ENCODE measurements at places on chromosomes 5 and 9.

DNA sequence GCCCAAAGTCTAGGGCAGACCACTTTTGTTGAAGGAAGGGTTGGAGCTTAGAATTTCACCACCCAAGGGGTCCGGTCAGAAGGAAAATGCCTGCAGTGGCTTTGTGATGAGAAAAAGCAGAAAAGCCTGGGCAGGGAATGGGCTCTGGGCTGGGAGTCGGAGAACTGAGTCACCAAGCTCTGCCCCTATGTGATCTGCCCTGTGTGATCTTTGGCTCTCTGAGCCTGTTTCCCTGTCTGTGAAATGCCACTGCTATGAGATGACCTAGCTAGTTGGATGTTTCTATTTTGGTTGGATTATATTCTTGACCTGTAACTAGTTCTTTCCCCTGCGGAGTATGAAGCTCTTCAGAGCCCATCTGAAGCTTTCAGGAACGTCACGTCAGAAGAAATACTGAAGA, 9.8 kb downstream of the POLR1E start:
- DNase-seq = no peak

- DNase-seq = no peak
These were observed 100.5 kb upstream of the SPATA31D4 start for GRCh38 chr9:81827616-81828296.

DNA sequence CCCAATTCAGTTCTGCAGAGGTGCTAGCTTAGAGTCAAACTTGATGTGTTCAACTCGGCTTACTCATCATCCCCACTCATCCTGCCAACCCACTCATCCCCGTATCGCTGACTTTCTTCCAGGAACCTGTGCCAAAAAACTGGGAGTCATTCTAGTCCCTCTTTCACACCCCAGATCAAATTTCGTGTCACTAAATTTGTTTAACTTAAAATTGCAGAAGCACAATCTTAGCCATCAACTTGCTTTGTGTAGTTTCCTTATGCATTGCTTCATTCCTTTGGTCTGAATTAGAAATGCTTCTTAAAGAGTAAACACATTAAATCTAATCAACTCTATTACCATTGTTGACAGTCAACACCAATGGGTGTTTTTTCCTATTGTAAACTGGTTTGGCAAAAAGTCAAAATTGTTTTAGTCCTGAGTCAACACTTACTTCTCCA, 162.4 kb downstream of the TTC39B start:
- DNase-seq = no peak

DNA sequence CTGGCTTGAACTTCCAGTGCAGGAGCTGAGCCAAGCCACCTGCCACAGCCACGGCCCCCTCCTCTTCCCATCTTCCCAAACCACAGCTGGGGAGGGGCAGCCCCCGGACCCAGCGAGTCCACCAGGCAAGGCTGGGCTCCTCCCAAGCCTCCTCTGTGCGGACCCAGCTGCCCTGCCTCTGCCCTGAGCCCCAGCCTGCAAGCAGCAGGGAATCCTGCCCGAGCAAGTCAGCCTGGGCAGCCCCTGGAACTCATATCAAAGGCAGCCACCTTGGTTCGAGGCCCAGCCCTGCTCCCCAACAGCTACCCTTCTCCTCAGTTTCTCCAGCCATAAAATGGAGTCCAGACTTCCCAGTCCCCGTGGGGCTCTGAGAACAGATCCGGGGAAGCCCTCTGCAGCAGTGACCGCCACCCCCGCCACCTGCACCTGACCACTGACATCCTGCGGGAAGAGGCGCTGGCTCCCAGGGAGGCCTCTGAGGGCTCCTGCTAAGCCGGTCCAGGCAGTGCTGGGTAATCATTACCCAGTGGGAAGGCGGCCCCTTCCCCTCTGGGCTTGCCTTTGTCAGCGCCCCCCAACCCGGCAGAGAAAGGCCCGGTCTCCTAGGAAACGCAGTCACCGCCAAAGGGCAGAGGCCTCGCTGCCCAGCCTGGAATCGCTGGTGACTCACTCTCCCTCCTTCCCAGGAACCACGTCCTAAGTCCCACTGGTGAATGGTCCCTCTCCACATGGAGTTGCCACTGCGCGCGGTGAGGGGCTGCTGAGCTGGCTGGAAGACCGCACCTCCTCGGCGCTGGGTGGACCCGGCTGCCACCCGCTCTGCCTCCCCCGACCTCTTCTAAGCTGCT, 1.5 kb downstream of the VAV2 start:
- no peak for DNase-seq

DNA sequence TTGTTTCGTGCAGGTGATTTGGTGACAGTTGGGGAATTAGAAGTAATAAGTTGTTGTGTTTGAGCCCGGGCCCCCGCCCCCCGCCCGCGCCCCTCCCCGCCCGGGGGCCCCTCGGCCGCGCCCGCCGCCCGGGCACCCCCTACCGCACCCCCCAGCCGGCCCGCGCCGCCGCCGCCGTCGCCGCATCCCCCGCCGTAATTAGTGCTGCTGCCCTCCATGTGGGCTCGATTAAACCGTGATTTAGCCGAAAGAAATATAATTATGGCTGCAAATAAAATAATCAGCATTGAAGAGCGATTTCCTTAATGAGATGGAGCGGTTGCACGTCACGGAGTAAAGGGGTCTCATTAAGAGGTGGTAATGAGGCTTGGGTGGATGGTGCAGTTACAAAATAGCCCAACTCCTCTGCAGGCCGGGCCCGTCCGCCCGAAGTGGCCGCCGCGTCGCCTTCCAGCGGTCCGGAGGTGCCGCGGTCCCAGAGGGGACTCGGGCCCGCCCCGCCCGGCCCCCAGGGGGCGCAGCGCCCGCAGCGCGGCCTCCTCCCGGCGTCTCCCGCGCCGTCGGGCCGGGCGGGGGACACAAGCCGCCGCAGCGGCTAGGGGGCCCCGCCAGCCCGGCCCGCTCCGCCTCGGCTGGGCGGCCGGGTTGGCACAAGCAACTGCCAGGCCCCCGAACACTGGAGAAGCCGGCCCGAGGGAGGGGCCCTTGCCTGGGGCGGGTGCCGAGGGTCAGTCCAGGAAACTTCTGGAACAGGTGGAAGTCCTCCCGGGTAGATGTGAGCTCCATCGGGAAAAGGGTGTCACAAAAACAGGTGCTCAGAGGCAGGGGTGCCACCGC, 6.9 kb upstream of the OTP start:
- no peak for DNase-seq

GRCh38 chr5:59206132-59206581, 623.3 kb downstream of the RAB3C start:
- no peak for DNase-seq

GRCh38 chr9:124306098-124306735, 48.5 kb downstream of the NEK6 start:
- no peak for DNase-seq

DNA sequence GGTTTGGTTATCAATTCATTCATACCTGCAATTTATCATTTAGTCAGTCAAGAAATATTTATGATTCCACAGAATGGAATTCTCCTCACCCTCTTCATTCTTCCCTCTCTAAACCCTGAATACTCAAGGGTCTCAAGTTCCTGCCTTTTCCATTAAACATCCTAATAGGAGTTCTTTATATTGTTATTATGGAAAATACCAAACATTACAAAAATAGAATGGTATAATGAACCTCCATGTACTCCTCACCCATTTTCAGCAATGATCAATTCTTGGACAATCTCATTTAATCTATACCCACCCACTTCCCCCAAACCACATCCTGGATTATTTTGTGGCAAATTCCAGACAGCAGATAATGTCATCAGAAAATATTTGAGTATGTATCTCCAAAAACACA, 74.5 kb downstream of the ADAMTS12 start:
- no peak for DNase-seq

DNA sequence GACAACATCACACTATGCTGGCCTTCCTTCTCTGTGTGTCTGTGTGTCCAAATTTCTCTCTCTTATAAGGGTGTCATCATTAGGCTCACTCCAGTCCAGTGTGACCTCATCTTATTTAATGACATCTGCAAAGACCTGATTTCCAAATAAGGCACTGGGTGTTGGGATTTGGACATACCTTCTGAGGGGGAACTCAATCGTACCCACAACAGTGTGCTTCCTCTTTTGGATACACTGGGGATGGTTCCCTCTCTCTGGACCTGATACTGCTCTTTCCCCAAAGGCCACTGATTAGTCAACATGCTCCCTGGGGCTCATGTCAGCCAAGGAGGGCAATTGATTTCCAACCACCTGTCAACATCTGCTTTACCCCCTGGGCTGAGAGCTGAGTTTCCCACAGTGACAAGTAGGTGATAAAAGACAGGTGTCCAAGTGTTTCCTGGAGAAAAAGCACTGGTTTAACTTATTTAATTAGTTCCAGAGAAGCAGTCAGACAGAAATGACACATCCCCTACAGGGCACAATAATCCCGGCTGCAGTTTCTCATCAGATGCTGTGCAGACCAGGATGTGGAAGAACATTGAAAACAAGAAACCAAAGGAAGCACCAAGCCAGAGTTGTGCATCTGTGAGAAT, 17.8 kb upstream of the CEP72 start:
- DNase-seq = no peak

GRCh38 chr9:5563886-5564285, 53.6 kb downstream of the PDCD1LG2 start:
- DNase-seq = no peak

Measured in stimulated activated CD8-positive, alpha-beta memory T cell treated with anti-CD3 and anti-CD28 coated beads, Interleukin-7, amount 100 ng/mL, for 24 hours (primary cell).